ENCODE measurements at places on chromosomes 7 and 10. TPM values are rescaled to one million over a fixed set of nuclear protein-coding genes. Genes with fewer than 3 reads are reported as not detected.

GRCh38 chr10:30637881-30638467 is 8.4 kb upstream of the LYZL2 start:
- no peak for DNase-seq

- no peak for DNase-seq
Observed at GRCh38 chr10:114426476-114426875, 22.2 kb upstream of the AFAP1L2 start.

- DNase-seq, result no peak
Observed at GRCh38 chr10:28778524-28778923, 101.2 kb downstream of the BAMBI start.

- no peak for DNase-seq
Observed at GRCh38 chr10:120841522-120842189, 9.5 kb upstream of the WDR11 start.

DNA sequence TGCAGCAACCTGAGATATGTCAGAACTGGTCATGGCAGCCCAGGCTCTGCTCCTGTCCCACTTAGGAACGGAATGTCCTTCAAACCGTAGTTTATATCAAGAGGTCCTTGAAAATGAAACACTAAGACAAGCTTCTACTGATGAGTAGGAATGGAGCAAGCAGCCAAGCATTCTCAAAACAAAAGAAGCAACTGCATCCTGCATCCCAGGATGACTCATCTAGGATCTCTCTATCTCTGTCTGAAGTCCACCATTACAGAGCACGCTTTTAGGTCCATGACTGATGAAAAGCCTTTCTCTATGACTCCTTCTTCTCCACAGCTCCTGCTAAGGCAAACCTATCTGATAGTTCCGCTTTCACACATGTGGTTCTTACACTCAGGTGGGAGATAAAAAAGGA is 16.3 kb downstream of the MBL2 start:
- DNase-seq, result no peak

Gene CCDC126
- 18.4 TPM for total RNA-seq

Gene ACBD7
- 11.9 TPM for total RNA-seq

Data from thymus (tissue), 14 donors.